ENCODE measurements at places on chromosomes 13 and 19.

- DNase-seq = peak; percentile 18
Measured at GRCh38 chr19:39679056-39679790, 23.5 kb downstream of the LGALS16 start.

DNA sequence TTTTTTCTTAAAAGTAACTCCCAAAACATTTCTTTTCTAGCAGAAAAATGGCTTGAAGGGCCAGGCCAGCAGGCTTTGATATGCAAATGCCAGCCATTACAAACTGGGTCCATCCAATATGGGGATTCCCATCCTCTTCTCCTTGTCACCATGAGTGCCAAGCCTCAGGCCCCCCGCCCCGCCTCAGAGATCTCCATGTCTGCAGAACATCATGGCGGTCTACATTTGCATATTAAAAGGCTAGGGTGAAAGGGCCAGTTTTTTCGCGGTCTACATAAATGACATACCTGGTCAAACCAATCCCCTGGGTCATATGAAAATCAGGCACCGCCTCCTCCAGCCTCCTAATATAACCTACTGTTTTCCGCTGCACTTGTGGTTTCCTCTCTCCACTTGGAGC lies 1327.6 kb downstream of the UQCRFS1 start:
- DNase-seq = no peak

GRCh38 chr19:9966448-9966847 lies 30.1 kb upstream of the OLFM2 start:
- no peak for DNase-seq

GRCh38 chr19:19538785-19539166 lies 711 bp downstream of the CILP2 start:
- DNase-seq = no peak

GRCh38 chr19:47152632-47153031 lies 22.0 kb downstream of the SAE1 start:
- DNase-seq = no peak

DNA sequence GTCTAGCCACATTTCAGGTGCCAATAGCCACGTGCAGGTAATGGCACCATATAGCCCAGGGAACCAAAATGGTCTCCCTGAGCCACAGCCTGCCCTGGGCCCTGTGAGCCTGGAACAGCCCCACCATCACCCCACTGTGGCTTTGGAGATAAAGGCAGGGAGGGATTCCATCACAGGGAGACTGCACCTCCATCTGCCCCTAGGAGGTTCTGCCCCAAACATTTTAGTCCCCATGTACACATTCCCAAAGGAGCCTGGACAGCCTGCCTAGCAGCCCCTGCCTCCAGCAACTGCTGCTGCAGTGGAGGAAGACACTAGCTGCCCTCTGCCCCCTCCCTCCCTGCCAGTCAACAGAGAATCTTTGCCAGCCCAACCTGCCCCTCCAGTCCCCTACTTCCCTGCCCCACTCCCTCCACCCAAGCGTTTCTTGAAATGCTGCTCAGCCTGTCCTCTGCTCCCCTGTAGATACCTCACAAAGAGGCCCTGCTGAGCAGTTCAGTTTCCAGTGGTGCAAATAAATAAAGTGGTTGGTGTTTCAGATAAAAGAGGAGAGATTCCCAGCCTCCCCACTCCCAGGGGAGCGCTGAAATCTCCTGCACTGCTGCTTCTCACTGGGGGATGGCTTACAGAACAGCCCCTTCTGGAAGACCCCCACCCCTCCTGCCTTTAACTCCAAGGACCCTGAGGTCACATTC lies 921.8 kb downstream of the UQCRFS1 start:
- no peak for DNase-seq

DNA sequence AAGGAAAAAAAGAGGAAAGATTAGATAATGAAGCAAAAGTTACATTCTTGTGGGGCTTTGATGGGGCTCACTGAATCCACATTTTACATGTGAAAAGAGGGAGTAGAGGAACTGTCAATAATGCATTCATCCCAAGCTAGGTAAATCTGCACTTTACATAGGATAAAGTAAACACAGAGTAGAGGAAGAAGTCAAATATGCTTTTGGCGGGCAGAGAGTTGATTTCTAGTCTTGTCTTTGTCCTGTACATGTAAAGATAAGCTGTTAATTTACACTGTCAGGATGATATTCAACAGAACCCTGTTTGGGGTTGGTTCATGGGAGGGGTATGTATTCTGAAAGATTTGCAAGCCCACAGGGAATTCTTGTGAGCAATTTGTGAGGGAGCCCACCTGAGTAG lies 18.0 kb upstream of the TNFRSF19 start:
- DNase-seq = no peak

- no peak for DNase-seq
Measured at GRCh38 chr19:12034198-12034597, 1.3 kb downstream of the ZNF433 start.

All from GM19239 (cell line).